ENCODE measurements at places on chromosomes 13 and 19. TPM values are rescaled to one million over a fixed set of nuclear protein-coding genes. Genes with fewer than 3 reads are reported as not detected.

The SLC10A2 gene
- not detected for total RNA-seq

The MCEMP1 gene
- not detected for total RNA-seq

The GJA3 gene
- 1.1 TPM for total RNA-seq

The PNMA8C gene
- total RNA-seq, result not detected

The GIPR gene
- 2.0 TPM for total RNA-seq

The ZNF723 gene
- not detected for total RNA-seq

The OR10H1 gene
- not detected for total RNA-seq

The NBEA gene
- 1.7 TPM for total RNA-seq

The SIGLEC8 gene
- total RNA-seq, result not detected

The FAM216B gene
- total RNA-seq, result not detected

The ANGPTL8 gene
- not detected for total RNA-seq

The GPR4 gene
- 0.49 TPM for total RNA-seq

The TRIP10 gene
- 95.8 TPM for total RNA-seq

The SRRM5 gene
- 0.73 TPM for total RNA-seq

The FSD1 gene
- total RNA-seq, result 8.1 TPM

The ZNF418 gene
- 1.5 TPM for total RNA-seq

The LRRC63 gene
- total RNA-seq, result 0.08 TPM

The GFY gene
- total RNA-seq, result 0.13 TPM

The PRR36 gene
- 0.44 TPM for total RNA-seq

The PEX11G gene
- 2.1 TPM for total RNA-seq

The CYP4F2 gene
- 0.07 TPM for total RNA-seq

The MBD3L2 gene
- total RNA-seq, result not detected

The KLK14 gene
- total RNA-seq, result 0.17 TPM

The GZMM gene
- total RNA-seq, result not detected

The KRTDAP gene
- not detected for total RNA-seq

The IGSF23 gene
- total RNA-seq, result 0.53 TPM

The KIR3DL2 gene
- total RNA-seq, result not detected

The SMARCA4 gene
- total RNA-seq, result 10.7 TPM

The KLK4 gene
- 0.17 TPM for total RNA-seq

The MVB12A gene
- 30.6 TPM for total RNA-seq

The COL5A3 gene
- total RNA-seq, result 2.6 TPM

Data from A549 treated with AZD2906 at 1 μM for 4 hours (cell line).